ENCODE measurements at places on chromosomes 12 and 14.

DNA sequence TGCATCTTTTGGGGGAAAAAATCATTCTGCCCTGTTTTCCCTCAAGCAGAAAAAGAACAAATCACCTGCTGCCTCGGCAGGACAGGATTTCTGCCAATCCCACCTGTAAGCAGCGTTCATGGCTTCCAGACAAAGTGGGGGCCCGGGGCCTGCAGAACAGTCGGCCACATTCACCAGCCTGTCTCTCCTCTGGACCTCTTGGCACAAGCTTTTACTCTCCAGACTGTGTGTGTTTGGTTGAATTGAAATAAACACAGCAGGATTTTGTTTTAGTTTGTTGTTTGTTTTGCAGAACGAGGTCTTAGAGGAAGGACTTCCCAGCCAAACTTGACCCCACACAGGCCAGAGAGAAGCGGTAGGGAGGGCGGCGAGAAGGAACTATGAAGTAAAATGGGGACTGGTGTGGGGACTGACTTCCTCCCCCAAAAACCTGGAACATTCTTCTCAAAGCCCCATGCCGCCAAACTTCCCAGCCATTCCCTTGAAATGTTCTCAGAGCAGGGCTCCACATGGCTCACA is 41.7 kb upstream of the FOS start:
- DNase-seq, result no peak

- DNase-seq, result no peak
Observed at GRCh38 chr14:104822821-104823615, 22.1 kb downstream of the ZBTB42 start.

DNA sequence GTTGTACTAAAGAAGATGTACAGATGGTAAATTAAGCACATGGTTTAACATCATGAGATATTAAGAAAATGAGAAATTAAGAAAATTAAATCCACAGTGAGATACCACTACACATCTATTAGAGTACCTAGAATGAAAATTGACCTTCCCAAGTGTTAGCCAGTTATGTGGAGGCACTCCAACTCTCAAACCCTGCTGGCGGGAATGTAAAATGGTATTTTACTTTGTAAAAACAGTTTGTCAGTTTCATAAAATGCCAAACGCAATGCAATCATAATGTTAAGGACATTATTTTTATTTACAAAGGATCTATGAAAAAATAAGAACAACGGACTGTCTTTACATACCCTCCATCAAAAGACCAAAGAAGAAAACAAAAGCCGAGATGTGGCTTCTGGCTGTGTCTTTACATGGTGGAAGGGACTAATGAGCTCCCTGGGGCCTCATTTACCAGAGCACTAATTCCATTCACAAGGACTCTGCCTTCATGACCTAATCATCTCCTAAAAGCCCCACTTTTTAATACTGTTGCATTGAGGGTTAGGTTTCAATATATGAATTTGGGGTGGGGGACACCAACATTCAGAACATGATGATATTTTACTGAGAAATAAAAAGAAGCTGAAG is 1178.7 kb downstream of the AACS start:
- no peak for DNase-seq

- no peak for DNase-seq
Observed at GRCh38 chr14:78028471-78028870, 141.7 kb upstream of the NRXN3 start.

GRCh38 chr12:30878024-30878423 is 48.5 kb upstream of the TSPAN11 start:
- DNase-seq, result no peak

DNA sequence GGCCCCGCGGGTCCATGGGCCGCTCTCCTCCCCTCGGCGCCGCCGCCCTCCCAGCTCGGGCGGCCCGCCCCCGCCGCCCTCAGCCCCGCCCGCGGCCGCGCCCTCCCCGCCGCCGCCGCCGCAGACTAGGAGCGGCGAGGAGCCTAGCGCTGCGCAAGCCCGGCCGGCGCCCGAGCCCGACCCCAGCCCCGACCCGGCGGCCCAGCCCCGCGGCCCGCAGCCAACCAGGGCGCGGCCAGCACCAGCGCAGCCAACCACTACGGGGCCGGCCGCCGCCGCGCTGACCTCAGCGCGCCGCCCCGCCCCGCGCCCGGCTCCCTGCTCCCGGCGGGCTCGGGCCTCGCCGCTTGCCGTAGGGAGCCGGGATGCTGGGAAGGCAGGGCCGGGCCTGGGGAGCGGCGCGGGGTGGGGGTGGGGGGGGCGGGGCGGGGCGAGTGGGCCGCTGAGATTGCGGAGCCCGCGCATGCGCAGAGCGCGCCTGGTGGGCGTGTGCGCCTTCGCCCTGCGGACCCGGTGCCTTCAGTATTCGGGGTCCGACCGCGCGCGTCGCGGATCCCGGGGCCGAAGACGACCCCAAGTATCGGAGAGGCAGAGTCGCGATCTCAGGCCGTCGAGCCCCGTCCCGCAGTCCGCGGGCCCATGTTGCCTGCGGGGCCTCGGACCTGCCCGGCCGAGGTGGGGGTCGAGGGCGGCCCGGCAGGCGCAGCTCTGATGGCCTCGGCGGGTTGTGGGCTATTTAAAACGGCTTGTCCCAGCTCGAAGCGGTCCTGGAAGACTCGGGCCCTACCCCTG is at the start of gene CDC42BPB:
Gene CDC42BPB, minus strand, starts transcription at position 178 of the 792 bp plus-strand sequence. CDS start 376 bp downstream, outside the sequence.
- DNase-seq, result peak; percentile 60

Measured in pulmonary artery endothelial cell (primary cell).